ENCODE measurements at places on chromosomes 6 and 20.
A peak's percentile ranks its signal among the peaks of the same experiment; 100 is the strongest.

- no peak for DNase-seq
Observed at GRCh38 chr6:118825661-118826060, 68.3 kb upstream of the ASF1A start.

DNA sequence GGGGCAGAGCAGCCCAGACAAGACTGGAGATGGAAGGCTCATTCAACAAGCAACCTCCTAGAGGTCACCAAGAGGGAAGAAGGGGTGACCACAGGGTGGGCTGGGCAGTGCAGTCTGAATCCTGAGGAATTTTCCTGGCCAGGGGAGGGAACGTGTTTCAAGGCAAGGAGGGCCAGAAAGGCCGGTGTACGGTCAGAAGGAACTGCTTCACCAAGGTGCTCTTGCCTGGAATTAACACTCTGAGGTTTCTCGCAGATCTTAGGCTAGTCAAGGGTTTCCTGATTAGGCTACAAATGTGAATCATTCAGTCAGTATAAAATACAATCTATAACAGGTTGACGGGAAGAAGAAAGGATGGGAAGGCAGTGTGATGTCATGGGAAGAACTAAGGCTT, 199.3 kb downstream of the LRFN2 start:
- DNase-seq = no peak

GRCh38 chr6:130105996-130106704, 87.8 kb downstream of the L3MBTL3 start:
- no peak for DNase-seq

GRCh38 chr6:39281312-39281980, 32.8 kb downstream of the KCNK17 start:
- DNase-seq = no peak

DNA sequence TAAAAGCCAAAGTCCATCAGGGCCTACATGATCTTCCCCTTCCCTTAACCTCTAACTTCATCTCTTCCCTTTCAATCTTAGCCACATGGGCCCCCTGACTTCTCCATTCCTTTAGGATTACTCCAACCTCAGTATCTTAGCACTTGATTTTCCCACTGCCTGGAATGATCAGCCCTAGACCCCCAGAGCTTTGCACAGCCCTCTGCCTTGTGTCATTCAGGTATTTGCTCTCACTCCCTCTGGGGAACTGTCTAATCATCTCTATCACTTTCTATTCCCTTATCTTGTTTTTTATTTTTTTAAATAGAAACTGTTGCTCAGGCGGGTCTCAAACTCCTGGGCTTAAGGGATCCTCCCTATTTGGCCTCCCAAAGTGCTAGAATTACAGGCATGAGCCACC, 13.3 kb upstream of the ZNFX1 start:
- no peak for DNase-seq

- DNase-seq = peak; percentile 95
Observed at GRCh38 chr6:53335224-53335994, 13.3 kb downstream of the ELOVL5 start.
